ENCODE measurements at places on chromosomes 4 and X. TPM values are rescaled to one million over a fixed set of nuclear protein-coding genes. Genes with fewer than 3 reads are reported as not detected.

GAGE12F gene
- total RNA-seq: not detected

STAG2 gene
- 38.3 TPM for total RNA-seq

TIGD2 gene
- total RNA-seq: 1.9 TPM

ARHGAP36 gene
- total RNA-seq: not detected

GRCh38 chr4:16752150-16752549, 146.3 kb downstream of the LDB2 start:
- DNase-seq: no peak

GRCh38 chr4:83285055-83285407, 433 bp upstream of the COQ2 start:
- peak; percentile 37 for DNase-seq

DNA sequence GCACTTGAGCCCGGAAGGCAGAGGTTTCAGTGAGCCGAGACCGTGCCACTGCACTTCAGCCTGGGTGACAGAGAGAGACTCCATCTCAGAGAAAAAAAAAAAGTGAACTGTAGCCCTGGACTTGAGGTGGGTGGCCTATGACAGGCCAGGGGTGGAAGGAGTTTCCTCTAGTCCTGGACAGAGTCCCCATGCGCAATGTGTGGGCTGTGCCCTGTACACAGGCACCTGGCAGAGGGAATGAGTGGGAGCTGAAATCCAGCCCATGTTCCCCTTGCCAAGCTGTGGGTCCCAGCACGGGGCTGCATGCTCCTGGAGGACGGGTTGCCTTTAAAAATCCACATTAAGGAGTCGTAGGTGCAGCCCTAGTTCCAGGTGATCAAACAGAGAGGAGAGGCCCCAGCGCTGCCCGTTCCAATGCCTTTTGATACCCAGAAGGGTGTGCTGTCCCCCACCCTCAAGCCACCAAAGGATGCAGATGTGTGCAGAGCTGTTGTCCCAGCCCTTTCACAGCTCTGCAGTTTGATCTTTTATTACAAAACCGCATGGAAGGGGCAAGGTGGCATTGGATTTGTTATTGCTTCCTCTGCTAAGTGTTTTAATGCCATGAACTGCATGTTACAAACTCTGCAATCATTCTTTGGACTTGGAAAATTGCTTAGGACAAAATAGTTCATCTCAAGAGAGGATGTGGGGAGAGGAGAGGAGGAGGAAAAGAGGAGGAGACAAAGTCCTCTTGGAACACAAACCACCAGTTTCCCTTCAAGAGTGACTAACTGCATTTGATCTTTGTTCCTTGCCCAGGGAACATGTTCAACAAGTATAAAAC, 38.0 kb upstream of the PDK3 start:
- no peak for DNase-seq

ALB gene
- total RNA-seq: not detected

DNA sequence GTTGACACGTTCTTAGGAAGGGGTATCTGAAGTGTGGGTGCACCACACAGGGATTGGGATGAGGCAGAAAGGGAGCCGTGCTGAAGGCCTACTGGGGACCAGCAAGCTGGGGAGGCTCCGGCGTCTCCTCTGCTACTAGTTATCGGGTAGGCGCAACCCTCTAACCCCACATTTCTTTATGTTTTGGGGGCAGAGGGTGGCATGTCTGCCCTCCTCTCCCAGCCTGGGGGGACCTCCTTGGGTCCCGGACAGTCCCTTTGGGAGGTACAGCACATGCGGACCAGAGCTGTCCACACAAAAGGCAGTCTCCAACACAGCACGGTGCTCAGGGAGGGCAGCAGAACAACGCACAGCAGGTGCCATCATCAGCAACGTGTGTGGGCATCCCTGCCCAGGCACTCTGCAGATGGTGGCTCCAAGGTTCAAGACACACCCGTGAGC, 33.2 kb downstream of the WDR1 start:
- no peak for DNase-seq

PRKG2 gene
- total RNA-seq: 0.82 TPM

DNA sequence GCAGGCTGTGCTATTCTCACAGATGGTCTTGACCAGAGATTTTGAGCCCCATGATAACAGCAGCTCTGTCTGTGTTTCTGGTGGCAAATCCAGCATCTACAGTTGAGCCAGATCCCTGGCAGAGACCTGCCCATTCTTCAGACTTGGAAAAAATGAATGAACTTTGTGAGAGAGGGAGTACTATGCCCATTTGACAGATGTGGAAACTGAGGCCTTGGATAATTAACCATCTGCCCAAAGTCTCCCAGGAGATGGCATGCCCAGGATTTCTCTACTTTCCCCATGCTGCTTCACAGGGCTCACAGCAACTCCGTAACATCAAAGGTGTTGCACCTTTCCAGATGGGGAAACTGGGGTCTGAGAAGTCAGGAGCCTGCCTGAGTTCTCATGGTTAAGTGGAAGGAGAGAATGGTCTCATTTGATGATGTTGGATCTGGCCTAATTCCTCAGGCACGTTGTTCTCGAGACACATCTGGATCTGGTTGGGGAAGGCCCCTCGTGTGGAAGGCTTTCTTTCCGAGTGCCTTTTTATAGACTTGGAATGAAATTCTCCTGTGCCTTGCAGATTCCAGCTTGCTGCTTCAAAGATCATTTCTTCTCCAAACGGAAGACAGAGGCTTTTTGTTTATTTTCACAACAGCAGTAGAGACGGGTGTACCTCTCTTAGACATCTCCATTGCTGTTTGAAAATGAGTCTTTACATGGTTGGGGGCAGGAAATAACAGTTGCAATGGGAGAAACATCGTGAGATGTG, 73.3 kb upstream of the STX18 start:
- no peak for DNase-seq

SSX2 gene
- total RNA-seq: not detected

DNA sequence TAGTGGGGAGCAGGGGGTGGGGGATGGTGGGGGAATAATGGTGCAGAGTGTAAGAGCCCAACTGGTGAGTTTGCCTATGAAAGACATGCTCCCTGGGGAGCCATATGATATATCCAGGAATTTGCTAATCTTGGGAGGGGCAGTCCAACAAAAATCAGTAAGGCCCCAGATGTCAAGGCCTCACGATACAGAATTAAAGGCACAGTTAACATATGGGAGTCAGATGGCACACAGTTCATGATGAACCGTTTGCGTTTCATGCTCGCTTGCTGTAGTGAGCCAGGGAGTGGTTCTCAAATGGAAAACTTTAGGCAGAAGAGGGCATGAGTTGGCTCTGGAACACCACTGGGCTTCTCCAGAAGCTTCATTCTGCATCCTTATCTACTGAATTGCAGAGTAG, 33.9 kb upstream of the VCX2 start:
- DNase-seq: no peak

DNA sequence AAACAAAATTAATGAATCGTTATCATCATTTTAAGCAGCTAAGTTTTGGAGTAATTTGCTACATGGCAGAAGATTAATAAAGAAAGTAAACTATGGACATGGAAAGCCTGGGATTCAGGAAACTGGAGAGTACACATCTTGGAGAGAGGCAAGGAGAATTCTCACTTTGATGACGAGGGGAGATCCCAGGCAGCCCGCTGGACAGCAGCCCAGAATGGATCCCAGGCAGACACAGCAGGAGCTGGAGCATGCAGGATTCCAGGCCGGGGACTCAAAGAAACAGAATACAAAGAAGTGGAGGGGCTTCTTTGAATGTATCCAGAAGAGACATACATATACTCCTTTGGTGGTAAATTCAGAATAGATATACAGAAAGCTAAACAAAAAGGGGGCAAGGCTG, 118.0 kb upstream of the ATP6AP2 start:
- DNase-seq: no peak

DMP1 gene
- total RNA-seq: not detected

GRCh38 chr4:7444731-7445130, 10.0 kb upstream of the PSAPL1 start:
- no peak for DNase-seq

DNA sequence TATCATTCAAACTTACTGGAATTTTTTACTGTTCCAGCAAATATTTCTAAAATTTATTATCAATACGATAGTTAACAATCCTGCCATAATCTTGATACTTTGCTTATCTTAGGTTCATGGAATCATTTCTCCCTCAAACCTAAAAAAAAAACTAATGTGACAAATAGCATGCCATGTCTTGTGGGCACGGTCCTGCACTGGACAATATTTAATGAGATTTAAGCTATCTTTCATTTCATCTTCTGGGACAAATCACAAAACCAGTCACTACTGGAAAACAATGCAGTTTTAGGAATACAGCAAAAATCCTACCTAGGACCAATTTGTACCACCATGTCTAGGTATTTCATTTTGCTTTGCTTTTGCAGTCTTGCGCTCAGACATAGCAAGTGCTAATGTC, 93.7 kb downstream of the FRYL start:
- no peak for DNase-seq

PFKFB1 gene
- total RNA-seq: not detected

DNA sequence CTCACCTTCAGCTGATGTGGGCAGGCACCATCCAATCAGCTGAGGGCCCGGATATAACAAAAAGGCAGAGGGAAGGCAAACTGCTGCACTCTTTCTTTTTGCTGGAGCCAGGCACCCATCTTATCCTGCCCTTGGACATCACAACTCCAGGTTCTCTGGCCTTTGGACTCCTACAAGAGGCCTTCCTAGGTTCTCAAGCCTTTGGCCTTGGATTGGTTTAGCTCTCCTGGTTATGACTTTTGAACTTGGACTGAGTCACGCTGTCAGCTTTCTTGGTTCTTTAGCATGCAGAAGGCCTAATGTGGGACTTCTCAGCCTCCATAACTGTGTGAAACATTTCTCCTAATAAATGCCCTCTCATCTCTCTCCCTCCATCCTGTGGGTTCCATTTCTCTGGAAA, 23.0 kb upstream of the N4BP2 start:
- no peak for DNase-seq

Measured in glomerular endothelial cell (primary cell).